Stimulated activated CD4-positive, alpha-beta T cell treated with anti-CD3 and anti-CD28 coated beads, Interleukin-2, amount 100 ng/mL, for 48 hours (primary cell): ENCODE measurements at places on chromosomes 12 and 14.

GRCh38 chr14:78016532-78016931 is 153.6 kb upstream of the NRXN3 start:
- no peak for DNase-seq

DNA sequence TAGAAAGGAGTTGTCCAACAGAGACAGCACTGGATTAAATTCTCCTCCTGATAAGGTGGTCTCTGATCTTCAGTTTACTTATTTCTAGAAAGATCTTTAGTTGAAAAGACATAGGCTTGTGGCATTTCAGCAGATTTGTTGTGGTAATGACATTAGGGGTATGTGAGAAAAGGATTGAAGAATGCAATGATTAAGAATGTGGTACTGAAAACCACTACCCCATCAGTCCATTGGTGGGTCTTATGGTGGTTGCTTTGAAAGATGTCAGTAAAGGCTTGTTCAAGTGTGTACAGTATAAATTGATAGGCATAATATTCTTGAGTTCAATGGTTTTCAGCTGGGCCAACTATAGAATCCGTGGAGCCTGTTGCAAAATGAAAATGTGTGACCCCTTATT is 10.8 kb downstream of the PPFIBP1 start:
- no peak for DNase-seq

GRCh38 chr12:111359231-111359913 is 9.5 kb downstream of the PHETA1 start:
- DNase-seq = peak; percentile 36

DNA sequence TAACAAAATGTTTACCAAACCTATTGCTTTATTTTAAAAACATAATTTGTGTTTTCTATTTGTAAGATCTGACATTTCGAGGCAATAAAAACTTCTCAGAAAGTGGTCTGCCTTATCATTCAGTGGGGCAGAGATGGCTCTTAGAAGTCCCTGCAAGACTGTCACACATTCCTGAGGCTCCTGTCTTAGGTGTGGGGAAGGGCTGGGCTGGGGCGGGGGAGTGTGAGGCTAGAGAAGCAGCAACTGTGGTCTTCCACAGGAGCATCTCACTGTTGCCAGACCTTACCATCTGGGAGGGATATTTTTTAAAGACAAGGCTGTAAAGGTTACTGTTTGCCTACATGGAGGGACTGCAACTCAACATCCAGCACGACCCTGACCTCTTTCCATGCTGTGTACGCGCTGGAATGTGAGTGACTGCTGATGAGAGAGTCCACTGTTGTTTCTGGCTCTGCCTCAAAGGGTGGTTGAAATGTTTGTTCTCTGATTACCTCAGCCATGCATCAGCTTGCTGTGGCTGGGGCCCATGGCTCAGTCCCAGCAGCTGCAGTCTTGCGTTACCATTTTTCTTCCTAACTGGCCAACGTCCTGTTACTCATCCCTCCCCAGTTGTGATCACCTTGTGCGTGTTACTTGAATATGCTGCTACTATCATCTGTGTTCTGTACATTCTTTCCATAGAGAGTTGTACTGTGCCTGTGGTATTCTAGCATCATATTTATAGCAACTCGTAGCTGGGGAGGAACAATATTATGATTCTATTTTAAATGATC is 12.4 kb downstream of the ERG28 start:
- DNase-seq = no peak

DNA sequence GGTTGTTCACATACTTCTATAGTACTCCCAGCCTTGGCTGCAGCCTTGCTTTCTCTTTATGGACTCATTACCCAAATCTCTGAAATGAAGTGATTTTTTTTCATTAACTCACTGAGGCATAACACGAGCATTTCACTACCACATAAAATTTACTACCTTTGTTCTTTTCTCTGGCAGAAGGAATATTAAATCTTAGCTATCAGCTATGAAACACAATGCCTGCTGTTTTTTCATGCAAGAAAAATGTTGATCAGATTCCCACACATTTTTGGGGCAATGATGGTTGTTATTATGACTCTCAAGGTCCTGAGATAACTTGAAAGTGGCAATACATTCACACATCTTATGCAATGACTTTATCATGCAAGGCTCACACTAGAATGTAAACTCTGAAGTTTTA is 225.3 kb upstream of the ATP2B1 start:
- no peak for DNase-seq

DNA sequence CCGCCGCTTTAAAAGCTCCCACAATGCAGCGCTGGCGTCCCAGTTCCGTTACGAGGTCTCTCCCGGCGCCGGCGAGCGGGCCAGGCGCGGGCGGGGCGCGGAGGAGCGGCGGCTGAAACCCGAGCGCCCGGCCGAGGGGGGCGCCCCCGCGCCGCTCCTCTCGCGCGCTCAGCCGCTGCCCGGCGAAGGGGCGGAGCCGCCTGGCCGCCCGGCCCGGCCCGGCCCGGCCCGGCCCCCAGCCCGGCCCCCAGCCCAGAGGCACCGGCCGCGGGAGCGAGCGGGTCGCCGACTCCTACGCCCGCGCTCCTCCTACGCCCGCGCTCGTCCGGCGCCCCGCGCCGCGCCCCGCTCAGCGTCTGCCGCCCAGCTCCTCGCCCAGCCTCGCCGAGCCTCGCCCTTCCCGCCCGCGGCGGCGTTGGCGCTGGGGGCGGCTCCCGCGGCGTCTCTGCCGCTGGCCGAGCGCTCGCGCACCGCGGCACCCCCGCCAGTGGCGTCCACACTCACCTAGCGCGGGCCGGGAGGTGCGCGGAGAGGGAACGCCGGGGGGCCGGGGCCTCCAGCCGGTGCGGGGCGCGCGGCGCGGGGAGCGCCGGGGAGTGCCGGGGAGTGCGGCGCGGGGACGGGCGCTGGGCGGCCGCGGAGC is at the start of gene RASSF8:
Gene RASSF8, plus strand, starts transcription at position 255 of the 643 bp plus-strand sequence. CDS start 96,662 bp downstream, outside the sequence.
- no peak for DNase-seq

DNA sequence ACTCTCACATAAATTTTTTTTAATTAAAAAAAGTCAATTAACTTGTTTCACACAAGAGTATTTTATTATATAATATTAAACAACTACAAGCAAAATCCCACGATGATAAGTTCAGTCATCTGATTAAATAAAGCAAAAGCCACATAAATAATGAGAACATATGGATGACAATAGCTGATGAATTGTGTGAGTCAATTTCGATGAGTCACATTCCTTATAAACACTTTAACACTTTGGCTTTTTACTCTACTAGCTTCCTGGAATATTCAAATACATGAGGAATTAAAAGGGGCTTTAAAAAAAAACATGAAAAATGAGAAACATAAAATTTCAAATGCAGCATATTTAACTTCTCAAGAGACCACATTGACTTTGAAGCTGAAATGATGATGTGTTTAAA is 95.3 kb downstream of the BCAT1 start:
- no peak for DNase-seq

GRCh38 chr14:44606576-44606975 is 99.5 kb upstream of the FSCB start:
- DNase-seq = no peak

DNA sequence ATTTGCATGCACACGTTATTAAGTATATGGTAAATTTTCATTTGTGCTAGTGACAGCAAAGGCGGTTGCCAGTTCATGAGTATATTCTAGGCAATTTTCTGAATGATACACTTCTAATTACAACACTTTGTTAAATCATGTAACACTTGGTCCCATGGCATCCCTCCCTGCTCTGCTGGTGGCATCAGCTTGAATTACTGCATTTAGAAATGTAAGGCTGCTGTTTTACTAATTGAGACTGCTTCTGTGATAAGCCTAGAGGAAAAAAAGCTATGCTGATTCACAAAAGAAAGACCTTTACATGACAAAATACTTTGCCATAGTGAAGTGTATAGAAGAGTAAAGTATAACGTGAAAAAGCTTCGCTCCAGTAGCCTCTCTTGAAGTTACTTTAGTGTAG is 636.1 kb downstream of the KCNH5 start:
- no peak for DNase-seq

DNA sequence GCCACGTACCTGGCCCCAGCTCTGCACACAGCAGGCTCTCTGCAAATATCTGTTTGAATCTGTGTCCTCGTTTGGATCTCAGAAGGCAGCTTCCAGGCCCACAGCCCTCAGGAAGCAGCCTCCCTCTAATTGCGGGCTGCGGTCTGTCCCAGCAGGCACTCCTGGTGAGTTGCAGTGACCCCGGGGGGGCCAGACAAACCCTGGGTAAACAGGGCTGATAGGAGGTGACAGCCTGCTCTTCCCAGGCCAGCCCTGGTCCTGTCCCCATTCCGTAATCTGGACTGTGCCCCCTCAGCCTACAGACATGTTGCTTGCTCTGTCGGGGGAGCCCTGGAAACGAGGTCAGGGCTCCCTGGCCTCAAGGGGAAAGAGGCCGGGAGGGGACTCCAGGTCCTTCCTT is 2.0 kb downstream of the FOXN4 start:
- DNase-seq = no peak

GRCh38 chr14:62015945-62016344 is 253.7 kb downstream of the SNAPC1 start:
- DNase-seq = no peak

- no peak for DNase-seq
Measured at GRCh38 chr12:96810477-96810876, 96.6 kb upstream of the NEDD1 start.

DNA sequence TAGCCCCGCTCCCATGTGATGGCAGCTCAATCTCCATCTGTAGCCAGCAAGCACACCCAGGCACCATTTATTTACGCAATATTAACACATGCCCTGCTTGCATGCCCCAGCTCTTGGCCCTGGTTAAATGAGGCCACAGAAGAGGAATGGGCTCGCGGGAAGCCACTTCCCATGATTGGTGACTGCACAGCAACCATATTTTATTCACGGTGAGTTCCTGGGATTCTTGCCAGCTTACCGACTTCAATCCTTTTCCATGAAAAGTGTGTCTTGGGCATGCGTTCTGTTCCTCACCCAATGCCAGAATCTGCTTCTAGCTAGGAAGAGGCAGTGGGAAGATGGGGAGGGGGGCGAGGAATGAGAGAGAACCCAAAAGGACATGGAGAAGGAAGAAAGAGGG is 54.7 kb downstream of the PITPNM2 start:
- no peak for DNase-seq

DNA sequence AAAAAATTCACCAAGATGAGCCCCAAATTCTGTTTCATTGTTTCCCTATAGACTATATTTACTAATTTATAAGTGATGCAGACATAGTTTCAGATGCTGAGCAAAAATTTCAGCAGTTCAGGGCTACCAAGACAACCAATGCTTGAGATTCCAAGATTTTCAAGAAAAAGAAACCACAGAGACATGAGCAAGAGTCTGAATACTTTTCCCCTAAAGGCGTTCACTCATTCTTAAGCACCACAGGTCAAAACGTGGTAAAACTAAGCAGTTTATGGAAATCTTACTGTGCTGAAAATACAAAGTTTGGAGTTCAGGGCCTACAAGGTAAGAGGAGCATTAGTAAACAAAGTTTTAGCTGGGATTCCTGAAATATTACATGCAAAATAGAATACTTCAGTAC is 221.2 kb downstream of the KCNH5 start:
- DNase-seq = no peak

- no peak for DNase-seq
Measured at GRCh38 chr14:77228056-77228455, 43.0 kb downstream of the NGB start.

DNA sequence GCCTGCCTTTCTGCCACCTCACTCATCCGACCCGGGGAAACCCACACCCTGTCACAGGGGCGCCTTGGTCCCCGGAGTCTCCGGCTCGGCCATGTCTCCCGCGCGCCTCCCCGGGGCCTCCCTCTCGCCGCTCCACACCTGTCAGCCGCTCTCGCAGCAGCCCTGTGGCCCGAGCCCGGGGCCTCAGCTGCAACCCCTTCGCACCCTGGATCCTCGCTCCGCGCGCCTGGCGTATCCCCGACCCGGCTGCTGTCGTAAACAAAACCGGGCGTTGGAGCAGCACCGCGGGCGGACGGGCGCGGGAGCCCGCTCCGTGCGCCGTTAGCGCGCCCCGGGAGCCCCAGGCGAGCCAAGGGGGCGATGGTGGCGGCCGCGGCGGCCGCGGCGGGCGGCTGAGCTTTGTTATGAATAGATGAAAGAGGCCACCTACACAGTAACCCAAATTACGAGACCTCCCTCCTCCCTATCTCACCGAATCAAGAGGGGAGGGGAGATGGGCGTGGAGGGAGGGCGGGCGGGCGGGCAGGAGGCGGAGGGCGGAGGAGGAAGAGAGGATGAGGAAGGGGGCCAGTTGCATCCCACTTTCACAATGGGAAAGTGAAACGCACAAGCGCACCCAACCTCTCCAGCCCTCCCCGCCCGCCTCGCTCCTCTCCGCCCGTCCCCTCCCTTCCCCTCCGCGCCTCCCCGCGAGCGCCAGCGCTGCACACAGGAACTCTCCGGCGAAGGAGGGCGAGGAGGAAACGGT is at the start of gene PLXNC1:
Gene PLXNC1, plus strand, starts transcription at position 587 of the 748 bp plus-strand sequence. CDS start 395 bp downstream, outside the sequence.
- peak; percentile 52 for DNase-seq

GRCh38 chr14:81471062-81471461 is 62.6 kb downstream of the SEL1L start:
- DNase-seq = no peak

GRCh38 chr12:110937104-110937641 is 16.8 kb upstream of the MYL2 start:
- DNase-seq = peak; percentile 65

DNA sequence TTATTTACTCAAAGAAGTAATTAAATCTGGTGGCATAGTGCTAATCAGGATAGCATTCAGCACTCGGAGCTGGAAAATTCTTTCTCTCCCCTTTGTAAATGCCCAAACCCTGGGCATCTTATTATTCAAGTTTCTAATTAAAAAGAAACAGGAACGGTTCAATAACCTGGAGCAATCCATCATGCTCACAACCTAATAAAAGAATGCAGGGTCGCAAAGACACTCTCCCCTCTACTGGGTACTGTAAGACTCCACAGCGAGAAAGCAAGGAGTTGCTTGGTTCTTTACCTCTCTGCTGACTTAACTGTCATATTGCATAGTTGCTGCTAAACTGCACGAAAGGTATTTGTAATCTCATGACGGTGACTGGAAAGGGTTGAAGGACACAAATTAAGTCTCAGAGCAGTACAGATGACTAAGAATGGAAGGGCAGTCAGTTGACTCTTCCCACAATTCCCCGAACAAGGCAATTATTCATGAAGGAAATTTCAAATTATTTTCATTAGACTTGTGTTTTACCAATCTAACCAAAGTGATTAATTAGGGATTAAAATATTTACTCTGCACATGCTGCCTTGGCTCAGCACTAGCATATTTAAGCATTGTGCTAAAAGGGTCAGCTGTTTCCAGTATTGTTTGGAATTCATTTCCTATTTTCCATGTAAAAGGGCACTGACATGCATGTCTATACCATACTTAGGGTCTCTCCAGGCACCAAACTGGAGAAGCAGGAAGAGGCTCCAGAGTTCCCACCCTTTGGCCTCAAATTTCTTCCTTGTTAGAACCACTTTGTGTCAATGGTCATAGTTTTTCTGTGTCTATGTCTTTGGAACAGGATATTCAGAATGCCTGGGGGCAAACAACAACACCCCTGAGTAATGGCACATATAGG is 182.2 kb downstream of the EXOC5 start:
- no peak for DNase-seq

GRCh38 chr14:68137704-68138619 is 318.4 kb downstream of the RAD51B start:
- DNase-seq = no peak

- no peak for DNase-seq
Measured at GRCh38 chr14:77025744-77026165, 2.8 kb downstream of the IRF2BPL start.
